ENCODE measurements at places on chromosomes 2 and 18. TPM values are rescaled to one million over a fixed set of nuclear protein-coding genes. Genes with fewer than 3 reads are reported as not detected.
A peak's percentile ranks its signal among the peaks of the same experiment; 100 is the strongest.

MBP gene
- total RNA-seq, result 0.21 TPM

DNA sequence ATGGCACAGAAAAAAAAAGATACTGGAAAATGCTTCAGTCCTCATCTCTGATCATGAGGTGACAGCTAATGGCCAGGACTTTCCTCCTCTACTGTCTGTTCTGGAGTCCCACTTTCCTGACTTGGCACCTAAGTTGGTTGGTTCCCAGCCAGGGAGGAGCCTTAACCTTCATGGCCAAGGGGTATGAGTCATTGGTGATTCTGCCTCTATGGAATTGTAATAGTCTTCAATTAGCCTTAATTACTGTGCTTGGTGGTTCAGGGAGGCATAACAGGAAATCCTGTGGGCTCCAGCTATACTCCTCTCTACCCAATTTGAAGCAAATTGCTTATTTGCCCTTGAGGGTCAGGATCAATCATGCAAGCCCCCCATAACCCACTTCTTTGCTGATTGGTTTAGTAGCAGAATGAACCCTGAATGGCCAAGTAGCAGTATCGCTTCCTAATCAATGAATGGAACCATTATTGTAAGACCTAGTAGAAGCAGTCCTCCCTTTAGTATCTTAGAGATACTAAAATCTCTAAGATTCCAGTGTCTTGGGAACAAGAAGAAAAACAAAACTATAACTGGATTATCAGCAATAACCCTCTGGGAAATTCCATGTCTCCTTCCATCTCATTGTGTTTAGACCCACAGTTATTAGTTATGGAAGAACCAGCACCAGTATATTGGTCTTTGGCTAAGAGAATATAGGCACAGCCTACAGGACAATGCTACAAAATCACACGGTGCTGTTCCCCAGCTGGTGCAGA is 109.0 kb downstream of the COL6A3 start:
- peak; percentile 96 for DNase-seq

PROM2 gene
- total RNA-seq, result not detected

GRCh38 chr18:14026199-14026598 is 106.0 kb downstream of the ZNF519 start:
- peak; percentile 40 for DNase-seq

DNA sequence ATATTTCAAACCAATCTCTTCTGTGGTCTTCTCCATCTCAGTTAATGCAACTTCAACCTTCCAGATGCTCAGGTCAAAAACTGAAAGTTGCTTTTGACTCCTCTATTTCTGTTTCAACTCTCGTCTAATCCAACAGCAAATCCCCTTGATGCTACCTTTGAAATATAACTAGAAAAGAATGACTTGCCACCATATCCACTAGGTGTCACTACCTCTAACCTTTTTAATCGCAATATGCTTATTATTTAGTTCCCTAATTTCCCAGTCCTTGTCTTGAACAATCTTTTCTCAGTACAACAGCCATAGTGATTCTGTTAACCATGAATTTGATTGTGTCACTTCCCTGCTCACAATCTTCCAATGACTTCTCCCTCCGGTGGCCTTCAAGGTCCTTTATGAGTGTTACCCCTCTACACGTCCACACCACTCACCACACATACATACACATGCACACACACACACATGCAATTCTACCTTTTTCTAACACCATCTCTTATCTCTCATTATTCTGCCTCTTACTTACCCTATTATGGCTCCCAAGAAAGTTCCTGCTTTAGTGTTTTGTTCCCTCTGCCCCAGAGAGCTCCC is 245.5 kb upstream of the KCNJ3 start:
- DNase-seq, result no peak

GRCh38 chr2:131093696-131094462 is 619 bp upstream of the FAM168B start:
- DNase-seq, result no peak

- no peak for DNase-seq
These were observed 80.1 kb downstream of the FIGN start for GRCh38 chr2:163655667-163656066.

GRCh38 chr2:32965523-32966171 is 18.9 kb downstream of the LTBP1 start:
- no peak for DNase-seq

DNA sequence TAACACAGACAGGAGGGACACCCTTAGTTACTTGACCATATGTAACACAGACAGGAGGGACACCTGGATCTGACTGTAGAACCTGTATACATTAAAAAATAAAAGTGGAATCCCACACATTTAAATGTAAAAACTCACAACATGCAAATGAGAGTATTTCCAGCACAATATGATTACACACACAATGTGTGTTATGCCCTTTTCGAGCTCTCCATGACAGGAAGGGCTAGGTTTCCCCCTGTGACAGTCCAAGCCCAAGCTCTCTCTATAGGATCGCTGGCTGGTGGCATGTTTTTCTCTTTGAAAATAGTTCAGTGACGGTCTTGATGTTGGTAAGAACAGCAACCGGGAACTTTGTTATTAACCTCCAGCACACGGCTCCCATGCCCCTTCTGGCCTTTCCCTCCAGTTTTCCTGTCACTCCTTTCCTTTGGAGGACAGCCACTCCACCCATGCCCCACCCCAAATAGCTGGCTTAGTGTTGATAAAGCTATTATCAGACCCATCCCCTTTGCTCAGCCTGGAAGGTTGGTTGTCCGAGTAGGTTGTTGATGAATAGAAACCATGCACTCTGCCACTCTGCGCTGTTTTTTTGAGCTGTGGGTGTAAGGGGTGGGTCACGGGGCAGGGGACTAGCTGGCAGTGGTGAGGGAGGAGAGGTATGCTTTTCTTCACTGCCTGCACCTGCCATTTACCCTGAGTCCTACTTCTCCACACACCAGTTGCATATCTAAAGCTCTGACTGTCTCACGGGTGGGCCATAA is 2.7 kb downstream of the RASGRP3 start:
- no peak for DNase-seq

- no peak for DNase-seq
These were observed 79.3 kb downstream of the TGFA start for GRCh38 chr2:70474256-70474848.

- DNase-seq, result no peak
These were observed 5.8 kb downstream of the CAMKMT start for GRCh38 chr2:44367591-44367990.

DNA sequence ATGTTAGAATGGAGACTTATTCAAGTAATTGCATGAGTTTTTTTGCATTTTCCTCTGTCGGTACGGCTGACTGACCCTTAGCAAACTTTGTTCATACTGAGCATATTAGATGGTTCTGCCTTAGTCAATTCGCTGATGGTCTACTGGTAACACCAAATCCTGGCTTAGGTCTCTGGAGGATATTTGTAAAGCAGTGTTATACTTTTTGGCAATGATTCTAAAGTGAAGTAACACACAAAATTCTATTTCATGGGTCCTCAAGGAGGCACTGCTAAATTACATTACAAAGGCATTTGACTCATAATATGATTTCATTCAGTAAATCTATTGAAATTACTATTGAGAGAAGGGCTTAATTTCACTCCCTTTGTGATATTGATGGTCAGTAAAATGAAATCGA is 246.8 kb upstream of the RASGRP3 start:
- no peak for DNase-seq

- DNase-seq, result no peak
These were observed 202.3 kb downstream of the MREG start for GRCh38 chr2:215811003-215811402.

- DNase-seq, result no peak
These were observed 1.7 kb upstream of the ESCO1 start for GRCh38 chr18:21602299-21602587.

SLC8A1 gene
- 9.0 TPM for total RNA-seq

GPATCH11 gene
- 25.2 TPM for total RNA-seq

DNA sequence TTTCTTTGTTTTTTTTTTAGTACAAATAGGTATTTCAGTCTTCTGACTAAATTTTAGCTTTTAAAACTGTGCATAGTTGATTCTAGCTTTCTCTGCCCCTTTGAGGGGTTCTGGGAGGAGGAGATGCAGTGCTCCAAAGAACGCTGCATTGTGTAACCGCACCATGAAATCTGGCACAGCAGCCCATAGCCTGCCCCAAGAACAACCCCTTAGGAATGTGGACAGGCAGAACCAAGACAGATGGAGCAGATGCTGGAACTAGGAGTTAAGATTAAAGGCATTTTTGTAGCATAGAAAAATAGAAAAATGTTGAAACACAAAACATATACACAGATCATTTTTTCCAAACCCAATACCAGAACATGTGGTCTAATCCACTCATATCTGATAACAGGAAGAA is 187.5 kb downstream of the SCG2 start:
- no peak for DNase-seq

PLCL1 gene
- total RNA-seq, result 0.11 TPM

DNA sequence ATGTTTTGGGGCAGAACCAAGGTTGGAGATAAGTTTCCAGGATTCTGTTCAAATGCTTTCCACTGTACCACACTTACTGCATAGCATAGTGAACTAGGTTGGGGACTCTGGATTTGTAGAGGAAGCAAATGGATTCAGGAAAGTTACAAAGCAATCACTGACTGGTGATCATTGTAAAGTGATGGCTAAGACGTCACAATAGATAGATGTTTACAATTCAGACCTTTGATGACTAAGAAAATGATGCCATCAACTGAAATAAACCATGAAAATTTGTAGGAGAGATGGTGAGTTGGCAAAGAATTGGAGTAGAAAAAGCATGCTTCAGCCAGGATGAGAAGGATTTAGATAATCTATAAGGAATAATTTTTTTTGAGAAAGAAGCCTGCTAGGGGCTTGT is 178.0 kb downstream of the UBE2E3 start:
- no peak for DNase-seq

DNA sequence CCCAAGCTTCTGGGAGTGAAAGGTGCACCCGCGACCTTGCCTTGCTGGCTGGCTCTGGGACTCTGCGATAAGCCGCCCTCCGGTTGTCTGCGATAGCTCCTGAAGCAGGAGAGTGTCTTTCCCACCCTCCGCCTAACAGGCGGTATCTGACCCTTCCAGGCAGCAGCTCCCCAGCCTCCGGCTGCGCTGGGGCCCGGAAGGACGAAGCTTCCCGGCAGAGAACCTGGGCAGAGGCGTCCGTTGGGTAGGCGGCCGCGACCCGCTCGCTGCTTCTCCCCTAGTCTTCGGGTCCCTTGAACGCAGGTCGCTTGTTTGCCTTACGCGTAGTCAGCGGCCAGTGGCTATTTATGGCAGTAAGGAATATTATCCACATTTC is 446 bp upstream of the RHBDD1 start:
- no peak for DNase-seq

- DNase-seq, result no peak
These were observed 35.5 kb downstream of the ACVR1 start for GRCh38 chr2:157840568-157841156.

DNA sequence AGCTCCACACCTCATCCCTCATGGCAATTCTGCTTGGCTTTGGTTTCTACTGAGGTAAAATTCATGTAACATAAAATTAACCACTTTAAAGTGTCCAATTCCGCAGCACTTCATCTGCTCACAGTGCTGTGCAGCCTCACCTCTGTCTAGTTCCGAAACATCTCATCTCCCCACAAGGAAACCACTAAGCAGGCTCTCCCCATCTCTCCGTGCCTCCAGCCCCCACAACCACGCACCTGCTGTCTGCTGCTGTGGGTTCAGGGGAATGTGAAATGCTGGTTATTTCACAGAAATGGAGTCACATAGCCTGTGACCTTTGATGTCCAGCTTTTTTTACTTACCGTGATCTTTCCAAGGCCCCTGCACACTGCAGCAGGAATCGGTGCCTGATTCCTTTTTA is 7.7 kb upstream of the GPC1 start:
- no peak for DNase-seq

GRCh38 chr2:28338046-28338817 is 54.4 kb upstream of the FOSL2 start:
- DNase-seq, result peak; percentile 78

PLCD4 gene
- 0.06 TPM for total RNA-seq

MOGAT1 gene
- total RNA-seq, result not detected

DNA sequence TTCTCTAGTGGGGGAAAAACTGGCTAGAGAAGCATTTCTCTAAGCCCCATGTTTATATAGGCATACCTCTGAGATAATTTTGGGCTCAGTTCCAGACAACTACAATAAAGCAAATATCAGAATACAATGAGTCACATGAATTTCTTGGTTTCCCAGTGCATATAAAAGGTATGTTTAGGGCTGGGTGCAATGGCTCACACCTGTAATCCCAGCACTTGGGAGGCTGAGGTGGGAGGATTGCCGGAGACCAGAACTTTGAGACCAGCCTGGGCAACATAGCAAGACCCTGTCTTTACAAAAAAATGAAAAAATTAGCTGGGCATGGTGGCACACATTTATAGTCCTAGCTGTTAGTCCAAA is 22.2 kb downstream of the TSN start:
- DNase-seq, result peak; percentile 62

DNA sequence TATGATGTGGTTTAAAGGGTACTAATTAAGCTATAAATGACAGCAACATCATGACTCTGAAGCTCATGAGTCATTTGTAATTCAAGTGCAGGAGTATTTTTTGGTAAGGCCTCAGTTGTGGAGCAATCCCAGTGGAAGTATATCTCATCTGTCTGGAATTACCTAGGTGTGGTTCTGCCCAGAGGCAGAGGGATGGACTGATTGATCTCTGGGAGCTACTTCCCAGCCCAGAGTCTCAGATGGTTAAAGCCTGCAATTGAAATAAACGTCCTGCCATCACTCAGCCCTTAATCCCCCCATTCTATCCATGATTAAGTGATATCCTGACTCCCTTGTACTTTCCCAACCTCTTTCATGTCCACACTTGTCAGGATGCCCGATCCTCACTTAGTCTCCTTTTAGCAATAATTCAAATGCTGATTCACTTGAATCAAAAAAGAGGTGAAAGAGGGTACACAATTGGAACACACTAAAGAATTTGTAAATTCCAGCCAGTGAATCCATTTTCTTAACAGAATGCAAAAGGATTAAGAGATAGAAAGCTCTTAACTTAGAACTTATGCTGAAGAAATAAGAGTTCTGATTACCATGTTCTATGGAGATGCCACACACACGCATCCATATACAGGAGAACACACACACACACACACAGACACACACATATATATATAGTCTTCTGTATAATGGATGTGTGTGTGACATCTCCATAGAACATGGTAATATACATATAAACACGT is 664.4 kb downstream of the NYAP2 start:
- DNase-seq, result peak; percentile 63

- DNase-seq, result no peak
These were observed 24.5 kb downstream of the UGP2 start for GRCh38 chr2:63866009-63866709.

DNA sequence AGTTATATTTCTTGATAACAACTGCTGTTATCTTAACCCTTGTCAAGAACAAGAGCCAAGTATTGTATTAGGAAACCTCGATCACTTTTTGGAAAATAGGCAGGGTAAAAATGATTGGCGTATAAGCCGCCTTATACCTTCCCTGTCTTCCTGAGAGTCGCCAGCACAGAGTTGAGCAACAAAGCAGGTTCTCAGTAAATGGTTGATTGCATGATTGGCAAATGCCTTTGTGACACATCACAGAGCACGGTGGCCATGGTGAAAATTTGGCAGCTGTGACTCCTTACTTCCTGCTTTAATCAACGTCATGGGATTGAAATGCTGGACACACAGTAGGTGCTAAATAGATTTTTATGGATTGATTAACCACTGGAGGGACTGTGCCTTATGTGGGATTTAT is 3.9 kb upstream of the KLHL29 start:
- peak; percentile 95 for DNase-seq
